T-cell (primary cell): ENCODE measurements at places on chromosomes 7 and 10. TPM values are rescaled to one million over a fixed set of nuclear protein-coding genes. Genes with fewer than 3 reads are reported as not detected.
A peak's percentile ranks its signal among the peaks of the same experiment; 100 is the strongest.

DNA sequence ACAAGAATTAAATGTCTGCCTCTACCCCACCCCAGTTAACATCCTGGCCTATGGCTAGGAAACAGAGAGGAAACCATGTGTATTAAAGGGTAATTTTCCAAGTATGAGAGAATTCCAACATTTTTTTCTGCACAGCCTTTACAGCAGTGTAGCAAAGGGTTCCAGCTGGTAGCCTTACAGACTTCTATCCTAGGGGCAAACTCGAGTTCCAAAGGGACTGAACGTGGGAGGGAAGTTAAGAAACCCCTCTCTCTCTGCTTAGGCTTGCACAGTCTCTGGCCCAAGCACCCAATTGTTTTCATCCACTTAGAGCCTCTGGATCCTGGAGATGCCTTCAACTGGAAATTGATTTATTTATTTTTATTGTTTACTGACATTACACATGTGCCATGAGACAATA is 60.3 kb downstream of the SLC16A12 start:
- H3K4me1 ChIP-seq, result no peaks in the 10 kb centered on the region
- H3K4me3 ChIP-seq, result no peak overlapping the region
- no peak for DNase-seq
- H3K27ac ChIP-seq, result no peak overlapping the region
- H3K36me3 ChIP-seq, result no peaks in the 10 kb centered on the region

DNA sequence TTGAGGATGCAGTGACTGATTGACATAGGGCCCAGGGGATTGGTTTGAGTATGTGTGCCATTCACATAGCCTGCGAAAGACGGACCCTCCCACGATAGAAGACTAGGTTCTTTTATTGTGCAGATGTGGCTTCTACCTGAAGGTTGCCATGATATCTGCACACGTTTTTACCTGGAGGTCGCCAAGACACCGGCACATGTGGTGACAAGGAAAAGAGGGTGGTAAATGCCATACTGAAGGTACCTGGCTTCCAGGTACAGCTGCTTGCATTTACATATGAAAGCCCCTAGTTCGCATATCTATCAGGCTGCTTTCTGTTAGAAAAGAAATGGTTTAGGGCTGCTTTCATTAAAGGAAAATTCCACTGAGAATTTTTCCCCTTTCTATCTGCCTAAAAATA is 43.6 kb downstream of the ZNF22 start:
- no peaks in the 10 kb centered on the region for H3K36me3 ChIP-seq
- H3K4me1 ChIP-seq, result no peaks in the 10 kb centered on the region
- no peak for DNase-seq
- no peak overlapping the region for H3K27ac ChIP-seq
- H3K27me3 ChIP-seq, result peaks cover 3% of the 10 kb centered on the region

- H3K4me3 ChIP-seq, result no peak overlapping the region
- no peak for DNase-seq
- H3K4me1 ChIP-seq, result no peaks in the 10 kb centered on the region
- H3K27ac ChIP-seq, result no peak overlapping the region
- H3K27me3 ChIP-seq, result no peaks in the 10 kb centered on the region
- H3K36me3 ChIP-seq, result no peaks in the 10 kb centered on the region
These were observed 89.8 kb upstream of the LRRTM3 start for GRCh38 chr10:66836057-66836456.

- no peaks in the 10 kb centered on the region for H3K36me3 ChIP-seq
- no peaks in the 10 kb centered on the region for H3K4me1 ChIP-seq
- DNase-seq, result no peak
- no peak overlapping the region for H3K4me3 ChIP-seq
These were observed 198.7 kb downstream of the ADARB2 start for GRCh38 chr10:1538531-1539061.

- H3K4me1 ChIP-seq, result no peaks in the 10 kb centered on the region
- DNase-seq, result no peak
- no peak overlapping the region for H3K27ac ChIP-seq
- H3K4me3 ChIP-seq, result no peak overlapping the region
- no peaks in the 10 kb centered on the region for H3K27me3 ChIP-seq
These were observed 91.5 kb downstream of the MYO3A start for GRCh38 chr10:26025523-26025922.

DNA sequence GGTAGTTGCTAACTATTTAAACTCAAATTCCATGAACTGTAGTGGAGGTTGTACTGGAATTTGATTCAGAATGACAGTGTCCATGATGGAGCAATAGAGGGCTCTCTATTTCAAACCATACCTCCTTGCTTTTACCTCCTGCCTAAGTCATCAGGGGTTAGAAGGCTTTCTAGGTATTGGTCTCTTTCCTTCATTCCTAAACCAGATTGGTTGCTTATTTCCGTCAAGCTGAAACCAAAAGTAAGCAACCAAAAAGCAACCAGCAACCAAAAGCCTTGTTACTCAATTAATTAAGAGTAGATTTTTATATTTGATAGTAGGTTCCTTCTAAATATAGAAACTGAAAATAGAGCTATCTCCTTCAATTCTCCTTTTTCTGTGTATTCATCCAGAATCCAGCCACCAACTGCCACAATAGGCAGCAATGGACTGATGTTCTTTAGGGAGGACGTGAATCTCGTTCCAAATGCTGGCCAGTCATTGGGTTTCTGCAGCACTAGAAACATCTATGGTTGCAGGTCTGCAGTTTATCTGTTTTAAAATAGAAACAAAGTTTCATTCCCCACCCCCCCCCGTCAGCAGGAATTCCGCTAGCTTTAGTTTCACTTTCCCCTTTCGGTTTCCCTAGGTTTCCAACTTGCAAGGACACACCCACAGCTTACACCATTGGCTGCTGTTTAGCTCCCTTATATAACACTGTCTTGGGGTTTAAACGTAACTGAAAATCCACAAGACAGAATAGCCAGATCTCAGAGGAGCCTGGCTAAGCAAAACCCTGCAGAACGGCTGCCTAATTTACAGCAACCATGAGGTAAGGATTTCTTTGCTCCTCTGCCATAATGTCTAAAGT is at the start of gene IFIT1:
TSS of gene IFIT1 (plus strand) at position 717 of the 850 bp plus-strand sequence. CDS start at position 807, 90 bp downstream.
- peak within 1 kb of the TSS; percentile 91 for H3K27ac ChIP-seq
- DNase-seq, result peak; percentile 54
- no peaks in the 10 kb centered on the region for H3K27me3 ChIP-seq
- H3K4me3 ChIP-seq, result peak within 1 kb of the TSS; percentile 79
- no peaks in the 10 kb centered on the region for H3K36me3 ChIP-seq

DNA sequence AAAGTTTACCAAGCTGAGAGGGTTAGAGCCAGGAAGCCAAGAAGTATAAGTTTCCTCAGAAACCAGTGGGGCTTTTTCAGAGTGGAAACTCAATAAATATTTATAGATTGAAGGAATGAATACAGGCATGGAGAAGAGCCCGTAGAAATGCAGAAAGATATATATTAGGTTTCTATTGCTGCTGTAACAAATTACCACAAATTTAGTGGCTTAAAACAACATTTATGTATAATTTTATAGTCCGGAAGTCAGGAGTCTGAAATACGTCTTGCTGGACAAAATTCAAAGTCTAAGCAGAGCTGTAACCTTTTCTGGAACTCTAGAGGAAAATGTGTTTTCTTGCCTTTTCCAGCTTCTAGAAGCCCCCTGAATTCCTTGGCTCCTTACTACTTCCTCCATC is 107.3 kb upstream of the SEMA3D start:
- H3K36me3 ChIP-seq, result no peaks in the 10 kb centered on the region
- no peaks in the 10 kb centered on the region for H3K4me1 ChIP-seq
- no peak overlapping the region for H3K27ac ChIP-seq

Gene LIPF
- not detected for total RNA-seq
